Motor neuron (in vitro differentiated cells): ENCODE measurements at places on chromosomes 5 and 9. TPM values are rescaled to one million over a fixed set of nuclear protein-coding genes. Genes with fewer than 3 reads are reported as not detected.

DNA sequence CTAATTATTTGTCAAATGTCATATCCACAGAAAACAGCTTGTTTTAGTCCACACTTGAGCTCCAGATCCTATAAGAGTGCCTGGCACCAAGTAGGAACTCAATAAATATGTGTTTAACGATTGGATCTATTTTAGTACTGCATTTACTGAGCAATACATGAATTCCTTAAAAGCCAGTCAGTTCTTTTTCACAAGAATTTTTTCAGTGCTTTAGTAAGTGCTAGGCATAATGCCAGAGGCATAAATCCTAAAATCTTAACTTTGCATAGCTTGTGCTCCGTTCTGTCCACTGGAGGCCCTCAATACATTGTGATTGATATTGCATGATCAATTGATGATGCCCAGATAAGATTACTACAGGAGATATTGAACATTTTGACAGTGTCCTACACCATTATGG, 67.3 kb upstream of the PCSK5 start:
- ATAC-seq, result no peak

- ATAC-seq, result no peak
Measured at GRCh38 chr9:126463426-126463825, 136.8 kb downstream of the MVB12B start.

GRCh38 chr5:159855476-159856191, 60.6 kb upstream of the ADRA1B start:
- ATAC-seq, result no peak

- peak; percentile 42 for ATAC-seq
Measured at GRCh38 chr9:133956520-133957076, 35.5 kb downstream of the VAV2 start.

- peak; percentile 88 for ATAC-seq
Measured at GRCh38 chr9:80158131-80158530, 586.4 kb downstream of the TLE4 start.

SQSTM1 gene
- total RNA-seq, result 174 and 185 TPM in 2 replicates

F12 gene
- 0.68 and 1.0 TPM in 2 replicates for total RNA-seq

PCDHGA7 gene
- total RNA-seq, result 0.51 and 0.54 TPM in 2 replicates

ATG10 gene
- 7.5 and 8.2 TPM in 2 replicates for total RNA-seq
